ENCODE measurements at places on chromosomes 6 and 20.

GRCh38 chr6:16372029-16372776 lies 133.8 kb downstream of the GMPR start:
- DNase-seq = no peak

DNA sequence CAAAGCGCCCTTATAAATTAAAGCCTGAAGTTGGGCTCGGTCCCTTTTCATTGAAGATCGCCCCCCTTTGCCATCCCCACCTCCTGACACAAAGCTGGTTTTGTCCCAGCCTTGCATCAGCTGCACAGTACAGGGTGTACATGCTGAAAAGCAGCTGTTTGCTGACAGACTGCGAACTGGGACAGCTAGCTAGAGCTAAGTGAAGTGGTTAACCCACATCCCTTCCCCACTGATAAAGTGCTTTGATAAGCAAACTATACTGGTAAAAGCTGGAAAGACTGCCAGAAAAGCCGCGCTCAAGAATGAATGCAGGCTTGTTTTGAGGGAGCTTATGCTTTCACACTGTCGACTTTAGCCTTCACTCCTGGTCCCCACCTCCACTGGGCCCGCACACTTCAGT lies 207.3 kb downstream of the GMDS start:
- no peak for DNase-seq

DNA sequence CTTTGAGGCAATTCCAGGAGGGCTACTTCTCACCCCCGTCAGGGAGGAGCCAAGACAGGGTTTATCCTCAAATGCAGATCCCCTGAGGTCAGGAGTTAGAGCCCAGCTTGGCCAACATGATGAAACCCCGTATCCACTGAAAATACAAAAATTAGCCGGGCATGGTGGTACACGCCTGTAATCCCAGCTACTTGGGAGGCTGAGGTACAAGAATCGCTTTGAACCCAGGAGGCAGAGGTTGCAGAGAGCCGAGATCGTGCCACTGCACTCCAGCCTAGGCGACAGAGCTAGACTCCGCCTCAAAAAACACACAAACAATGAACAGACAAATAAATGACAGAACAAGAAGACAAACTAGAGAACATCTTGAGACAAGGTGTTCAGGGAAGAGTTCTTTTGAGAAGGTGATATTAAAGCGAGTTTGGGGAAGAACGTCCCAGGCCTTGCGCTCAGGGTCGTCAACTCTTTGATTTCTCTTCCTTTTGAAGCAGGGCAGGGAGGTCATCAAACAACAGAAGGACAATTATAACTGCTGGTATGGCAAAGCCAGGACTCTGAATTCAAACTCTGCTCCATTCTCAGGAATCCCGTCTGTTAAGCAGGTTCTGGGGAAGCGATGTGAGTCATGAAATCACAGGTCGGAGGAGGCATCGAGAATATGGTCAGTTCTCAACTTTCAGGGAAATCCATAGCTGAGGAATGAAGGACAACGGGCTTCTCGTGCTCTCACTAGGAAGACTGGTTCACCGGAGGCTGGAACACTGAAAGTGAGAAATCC lies 1.4 kb upstream of the RALY start:
- DNase-seq = peak; percentile 48

GRCh38 chr6:75291744-75292143 lies 7.2 kb upstream of the TMEM30A start:
- no peak for DNase-seq

DNA sequence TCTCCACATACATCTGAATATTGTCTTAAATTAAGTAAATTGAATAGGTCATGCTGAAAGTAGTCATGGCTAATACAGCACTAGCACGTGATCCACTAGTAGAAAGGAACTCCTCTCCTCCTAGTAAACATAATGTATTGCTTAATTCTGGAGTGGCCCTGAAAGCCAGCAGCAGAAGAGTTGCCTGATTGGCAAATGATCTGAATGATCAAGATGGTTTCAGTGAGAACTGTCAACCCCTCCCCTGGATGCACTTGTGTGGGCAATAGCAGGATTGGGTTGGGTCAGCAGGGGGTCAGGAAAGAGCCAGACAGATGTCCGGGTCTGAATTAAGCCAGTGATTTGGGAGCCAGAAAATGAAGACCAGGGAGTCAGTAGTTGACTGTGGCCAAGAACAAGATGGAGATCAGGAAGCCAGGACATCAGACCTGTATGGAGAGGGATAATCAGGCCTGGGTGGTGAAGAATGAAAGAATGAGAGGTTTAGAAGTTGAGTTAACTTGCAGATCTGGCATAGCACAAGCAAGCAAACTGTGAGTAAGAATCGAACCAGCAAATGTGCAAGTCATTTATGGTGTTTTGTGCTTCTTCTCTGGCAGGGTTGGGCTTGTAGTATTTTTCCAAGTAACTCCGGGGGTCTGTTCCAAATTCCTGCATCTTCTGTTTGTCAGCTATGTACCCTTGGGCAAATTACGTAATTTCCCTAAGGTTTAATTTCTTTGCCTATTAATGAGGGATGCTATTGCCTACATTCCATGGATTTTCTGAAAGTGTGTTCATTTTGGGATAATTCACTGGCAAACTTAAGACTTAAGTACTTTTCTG lies 304.9 kb downstream of the CD109 start:
- DNase-seq = no peak

- no peak for DNase-seq
Observed at GRCh38 chr6:16490616-16491015, 252.2 kb downstream of the GMPR start.

GRCh38 chr6:22664968-22665367 lies 95.6 kb downstream of the HDGFL1 start:
- no peak for DNase-seq

GRCh38 chr20:20078041-20078440 lies 25.7 kb downstream of the CFAP61 start:
- no peak for DNase-seq

DNA sequence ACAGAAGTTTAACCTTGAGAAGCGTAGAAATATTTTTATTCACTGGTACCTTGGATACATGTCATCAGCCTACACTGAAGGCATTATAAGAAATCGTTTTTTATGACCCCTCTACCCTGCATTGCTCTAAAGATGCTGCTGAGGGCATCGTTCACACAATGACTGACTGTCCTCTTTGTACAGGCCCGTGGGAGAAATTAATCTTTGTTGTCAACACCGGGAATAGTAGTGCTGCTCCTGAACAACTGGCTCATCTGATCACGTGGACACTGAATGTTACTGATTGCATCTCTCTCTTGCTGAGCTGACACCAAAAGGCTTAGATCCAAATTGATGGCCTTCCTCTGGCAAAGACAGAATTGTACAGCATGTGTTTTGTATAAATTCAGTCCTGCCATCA lies 157.1 kb upstream of the SMLR1 start:
- no peak for DNase-seq

- DNase-seq = no peak
Observed at GRCh38 chr6:98672681-98673475, 161.5 kb upstream of the POU3F2 start.

DNA sequence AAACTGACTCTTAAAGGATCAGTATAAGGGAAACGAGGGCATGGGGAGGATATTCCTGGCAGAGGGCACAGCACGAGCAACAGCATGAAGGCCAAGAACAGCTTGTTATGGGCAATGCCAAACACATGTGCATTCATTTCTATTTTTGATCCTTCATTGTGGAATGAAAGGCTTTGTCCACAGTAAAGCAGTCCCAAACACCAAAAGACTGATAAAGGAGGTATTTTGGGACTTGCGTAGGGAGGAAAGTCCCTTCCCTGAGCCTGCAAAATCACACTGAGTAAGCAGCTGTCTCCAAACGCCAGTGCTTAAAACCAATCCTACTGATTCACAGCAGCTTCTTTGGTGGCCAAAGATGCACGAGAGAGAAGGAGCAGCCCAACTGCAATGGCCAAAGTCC lies 138.2 kb downstream of the UNC5CL start:
- no peak for DNase-seq

DNA sequence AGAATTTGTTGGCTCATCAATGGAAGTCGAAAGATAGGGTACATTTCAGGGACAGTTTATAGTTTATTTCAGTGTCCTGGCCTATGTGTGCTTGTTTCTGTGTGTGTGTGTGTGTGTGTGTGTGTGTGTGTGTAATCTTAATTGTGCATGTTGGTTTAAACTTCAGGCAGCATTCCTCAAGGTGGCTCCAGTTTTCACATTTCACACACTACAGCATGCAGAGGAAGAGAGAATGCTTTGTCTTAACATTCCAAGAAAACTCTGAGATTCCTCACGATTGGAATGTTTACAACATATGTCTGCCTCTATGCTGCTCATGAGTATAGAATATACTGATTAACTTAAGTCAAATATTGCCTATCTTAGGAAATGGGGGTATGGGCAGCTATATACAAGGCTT lies 332.6 kb upstream of the EPHA7 start:
- DNase-seq = no peak

DNA sequence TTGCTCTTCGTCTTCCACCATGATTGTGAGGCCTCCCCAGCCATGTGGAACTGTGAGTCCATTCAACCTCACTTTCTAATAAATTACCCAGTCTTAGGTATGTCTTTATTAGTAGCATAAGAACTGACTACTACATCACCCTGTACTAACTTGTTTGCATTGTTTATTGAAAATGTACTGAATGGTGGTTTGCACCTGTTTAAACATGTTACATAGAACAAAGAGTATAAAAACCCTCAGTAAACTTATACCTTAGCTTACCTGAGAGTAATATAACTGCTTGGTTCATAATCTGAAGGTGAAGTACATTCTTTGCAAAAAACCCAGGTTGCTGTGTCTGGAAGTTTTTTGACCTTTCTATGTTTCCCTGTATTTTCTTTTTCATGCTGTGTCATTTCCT lies 777.8 kb downstream of the TBC1D32 start:
- DNase-seq = no peak

- DNase-seq = no peak
Observed at GRCh38 chr6:75882734-75883133, 133.7 kb downstream of the MYO6 start.

DNA sequence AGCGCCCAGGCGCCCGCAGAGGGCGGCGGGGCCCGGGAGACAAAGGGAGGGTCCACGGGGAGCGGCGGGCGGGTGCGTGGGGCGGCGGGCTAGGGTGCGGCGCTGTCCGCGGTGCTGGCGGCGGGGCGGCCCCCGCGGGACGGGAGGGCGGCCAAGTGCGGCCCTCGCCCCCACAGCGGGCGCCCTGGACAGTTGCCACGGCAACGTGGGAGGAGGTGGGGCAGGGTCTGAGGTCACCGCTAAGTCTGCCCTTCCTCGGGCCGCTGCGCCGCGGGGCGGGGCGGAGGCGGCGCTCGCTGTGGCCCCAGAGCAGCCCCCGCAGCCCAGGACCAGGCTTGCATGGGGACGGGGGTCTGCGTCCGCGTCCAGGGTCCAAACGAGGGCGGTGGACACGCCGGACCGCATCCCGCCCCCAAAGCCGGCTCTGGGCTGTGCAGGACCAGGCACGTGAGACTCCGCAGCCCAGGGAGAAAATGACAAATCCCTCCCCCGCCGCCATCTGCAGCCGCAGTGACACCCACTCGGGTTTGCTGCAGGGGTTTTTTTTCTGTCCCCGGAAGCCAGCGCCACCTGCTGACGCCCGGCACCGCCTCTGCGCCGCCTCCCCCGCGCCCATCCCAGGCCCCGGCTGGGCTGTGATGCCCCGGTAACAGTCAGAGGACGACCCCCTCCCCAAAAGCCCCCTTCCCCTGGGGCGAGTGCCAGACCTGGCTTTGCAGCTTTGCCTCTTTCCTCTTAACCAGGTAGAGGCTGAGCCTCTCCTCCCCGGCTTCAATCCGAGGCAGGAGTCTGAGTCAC lies 36.8 kb downstream of the YTHDF1 start:
- peak; percentile 11 for DNase-seq

GRCh38 chr6:108651340-108652227 lies 90.9 kb downstream of the FOXO3 start:
- DNase-seq = no peak

DNA sequence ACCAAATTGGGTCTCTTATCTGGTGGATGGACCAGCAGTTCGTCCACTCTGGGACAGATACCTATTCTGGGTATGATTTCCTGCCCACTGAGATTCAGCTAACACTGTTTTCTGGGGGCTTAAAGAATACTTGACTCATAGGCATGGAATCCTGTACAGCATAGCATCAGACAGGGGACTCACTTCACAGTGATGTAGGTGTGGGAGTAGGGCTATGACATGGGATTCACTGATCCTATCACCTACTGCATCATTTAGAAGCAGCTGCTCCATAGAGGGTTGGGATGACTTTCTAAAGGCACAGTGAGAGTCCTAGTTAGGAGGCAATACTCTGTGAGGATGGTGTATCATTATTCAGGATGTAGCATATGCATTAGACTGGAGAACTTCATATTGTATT lies 74.5 kb upstream of the AHI1 start:
- no peak for DNase-seq

- DNase-seq = peak; percentile 25
Observed at GRCh38 chr6:75932067-75932466, 140.4 kb downstream of the IMPG1 start.

DNA sequence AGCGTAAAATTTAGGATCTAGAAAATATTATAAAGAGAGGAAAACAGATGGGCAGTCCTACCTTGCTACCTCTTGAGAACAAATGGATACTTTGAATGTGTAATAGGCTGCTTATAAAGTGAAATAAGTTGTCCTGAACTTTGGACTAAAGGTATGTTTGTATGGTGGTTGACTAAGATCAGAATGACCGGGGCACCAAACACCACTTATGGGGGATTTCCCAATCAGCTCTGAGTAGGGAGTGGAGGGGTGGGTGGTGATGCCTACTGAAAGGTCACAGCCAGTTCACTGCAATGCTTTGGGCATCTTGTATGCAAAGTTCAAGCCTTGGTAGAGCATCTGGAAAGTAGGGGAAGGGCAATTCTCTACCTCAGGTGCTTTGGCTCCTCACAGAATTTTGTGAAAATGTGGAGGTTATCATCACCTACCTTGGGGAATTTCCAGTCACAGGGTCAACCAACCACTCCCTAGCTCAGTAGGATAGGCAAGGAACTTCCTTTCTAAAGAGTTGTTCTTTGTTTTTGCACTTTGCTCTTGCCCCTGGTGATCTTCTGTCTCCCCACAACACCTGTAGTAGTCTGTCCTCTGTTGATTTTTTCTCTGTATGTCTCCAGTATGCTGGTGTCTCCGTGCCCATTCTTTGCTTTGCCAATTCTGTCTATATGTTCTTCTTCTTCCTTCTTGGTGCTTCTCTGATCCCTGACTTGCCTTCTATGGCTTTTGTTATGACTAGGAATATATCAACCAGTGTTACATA lies at the start of gene TRIM31:
Gene TRIM31 (minus strand): TSS at position 88 of the 757 bp plus-strand sequence. CDS start 285 bp downstream, outside the sequence.
- DNase-seq = no peak

- no peak for DNase-seq
Observed at GRCh38 chr6:162364488-162364887, 363.1 kb downstream of the PRKN start.

DNA sequence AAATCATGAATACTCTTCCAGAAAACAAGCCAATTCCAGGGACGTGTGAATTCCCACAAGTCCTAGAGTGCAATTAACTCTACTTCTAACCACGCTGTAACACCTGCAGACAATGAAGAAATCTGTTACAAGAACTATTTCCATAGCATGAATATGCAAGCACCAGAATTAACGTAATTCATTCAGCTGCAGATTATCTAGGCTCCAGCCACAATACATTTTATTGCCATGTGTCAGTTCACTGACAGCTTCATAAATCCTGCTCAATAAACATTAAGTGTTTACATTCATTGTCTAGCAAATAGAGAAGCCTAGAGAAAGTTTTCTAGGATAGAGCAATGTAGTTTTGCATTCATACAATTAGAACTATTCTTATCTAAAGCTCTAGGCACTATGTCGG lies 1348.5 kb downstream of the GRIK2 start:
- no peak for DNase-seq

- DNase-seq = no peak
Observed at GRCh38 chr20:38091441-38092216, 58.1 kb downstream of the RPRD1B start.

GRCh38 chr6:54289426-54289825 lies 18.8 kb upstream of the TINAG start:
- no peak for DNase-seq

Measured in AML-193 (cell line).